ENCODE measurements at places on chromosomes 12 and 14. TPM values are rescaled to one million over a fixed set of nuclear protein-coding genes. Genes with fewer than 3 reads are reported as not detected.

TEX22 gene
- total RNA-seq, result 3.1 TPM

GRCh38 chr14:71891970-71892369 is 40.3 kb upstream of the RGS6 start:
- DNase-seq, result no peak

PARP2 gene
- total RNA-seq, result 25.3 TPM

RPL10L gene
- total RNA-seq, result not detected
